Activated CD4-positive, alpha-beta T cell treated with anti-CD3 and anti-CD28 coated beads for 36 hours (primary cell): ENCODE measurements at places on chromosomes 7 and 10.

- DNase-seq: no peak
Observed at GRCh38 chr10:44032216-44032615, 352.7 kb downstream of the CXCL12 start.

DNA sequence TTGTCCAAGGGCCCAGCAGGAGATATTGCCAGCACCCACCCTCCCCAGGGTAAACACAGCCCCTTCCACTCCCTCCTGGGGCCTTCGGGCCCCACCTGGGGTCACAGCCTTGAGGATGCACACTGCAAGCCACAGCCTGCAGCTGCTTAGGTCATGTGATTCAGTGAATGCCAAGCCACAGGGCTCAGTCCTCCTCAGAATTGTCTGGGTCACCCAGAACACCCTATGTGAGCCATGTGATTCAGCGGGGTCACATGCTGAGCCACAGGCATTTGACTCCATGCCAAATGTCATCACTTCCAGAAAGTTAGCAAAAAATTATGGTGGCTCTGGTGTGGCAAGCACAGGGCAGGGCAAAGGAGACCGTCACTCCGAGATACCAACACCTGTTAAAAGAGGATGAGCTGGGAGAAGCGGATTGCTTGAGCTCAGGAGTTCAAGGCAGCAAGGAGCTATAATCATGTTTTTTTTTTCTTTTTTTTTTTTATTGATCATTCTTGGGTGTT lies 17.2 kb upstream of the PSAP start:
- DNase-seq: peak; percentile 24

- DNase-seq: no peak
Observed at GRCh38 chr7:92255308-92255707, 9.5 kb downstream of the ANKIB1 start.

DNA sequence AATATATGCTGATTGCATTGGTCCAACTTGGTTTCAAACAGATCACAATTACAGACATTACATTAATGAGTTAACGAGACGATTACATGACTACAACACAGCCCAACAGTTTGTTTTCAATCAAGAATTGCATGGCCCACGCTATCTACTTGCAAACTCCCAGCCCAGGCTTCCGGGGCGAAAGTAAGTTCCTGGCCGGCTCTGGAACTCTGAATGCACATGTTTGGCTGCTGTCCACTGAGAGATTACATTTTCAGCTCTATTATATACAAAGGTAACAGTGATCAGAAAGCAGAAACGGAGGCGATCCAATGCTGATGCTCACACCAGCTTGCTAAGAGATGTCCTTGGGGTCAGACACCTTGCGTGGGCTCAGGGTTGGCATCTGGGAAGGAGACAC lies 206.3 kb downstream of the FANK1 start:
- no peak for DNase-seq
